ENCODE measurements at places on chromosomes 1 and 21.
A peak's percentile ranks its signal among the peaks of the same experiment; 100 is the strongest.

DNA sequence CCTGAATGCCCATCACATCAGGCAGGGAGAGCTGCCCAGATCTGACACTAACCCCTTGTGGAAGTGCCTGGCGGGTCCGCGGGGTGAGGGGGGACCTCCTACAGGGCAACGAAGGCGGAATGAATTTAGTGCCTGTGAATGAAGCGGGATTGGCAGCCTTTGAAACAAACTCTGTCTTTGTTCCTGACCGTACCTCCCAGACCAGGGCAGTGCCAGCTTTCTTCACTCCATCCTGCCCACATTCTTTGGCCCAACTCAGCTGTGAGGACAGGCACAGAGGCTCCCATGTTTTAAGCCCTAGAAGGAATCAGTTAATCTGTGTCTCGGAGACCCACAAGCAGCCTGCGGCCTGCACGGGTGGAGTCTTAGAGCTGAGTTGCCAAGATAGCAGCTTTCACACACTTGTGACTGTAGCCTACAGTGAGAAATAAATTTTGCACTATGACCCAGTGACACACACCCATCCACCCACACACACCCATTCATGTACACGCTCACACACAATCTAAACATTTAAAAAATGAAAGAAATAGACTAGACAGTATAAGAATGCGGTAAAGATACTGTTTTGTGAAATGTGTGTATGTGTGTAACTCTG, 60.1 kb upstream of the USP24 start:
- no peak for DNase-seq

- no peak for DNase-seq
Observed at GRCh38 chr1:54403808-54404261, 2.4 kb downstream of the SSBP3 start.

DNA sequence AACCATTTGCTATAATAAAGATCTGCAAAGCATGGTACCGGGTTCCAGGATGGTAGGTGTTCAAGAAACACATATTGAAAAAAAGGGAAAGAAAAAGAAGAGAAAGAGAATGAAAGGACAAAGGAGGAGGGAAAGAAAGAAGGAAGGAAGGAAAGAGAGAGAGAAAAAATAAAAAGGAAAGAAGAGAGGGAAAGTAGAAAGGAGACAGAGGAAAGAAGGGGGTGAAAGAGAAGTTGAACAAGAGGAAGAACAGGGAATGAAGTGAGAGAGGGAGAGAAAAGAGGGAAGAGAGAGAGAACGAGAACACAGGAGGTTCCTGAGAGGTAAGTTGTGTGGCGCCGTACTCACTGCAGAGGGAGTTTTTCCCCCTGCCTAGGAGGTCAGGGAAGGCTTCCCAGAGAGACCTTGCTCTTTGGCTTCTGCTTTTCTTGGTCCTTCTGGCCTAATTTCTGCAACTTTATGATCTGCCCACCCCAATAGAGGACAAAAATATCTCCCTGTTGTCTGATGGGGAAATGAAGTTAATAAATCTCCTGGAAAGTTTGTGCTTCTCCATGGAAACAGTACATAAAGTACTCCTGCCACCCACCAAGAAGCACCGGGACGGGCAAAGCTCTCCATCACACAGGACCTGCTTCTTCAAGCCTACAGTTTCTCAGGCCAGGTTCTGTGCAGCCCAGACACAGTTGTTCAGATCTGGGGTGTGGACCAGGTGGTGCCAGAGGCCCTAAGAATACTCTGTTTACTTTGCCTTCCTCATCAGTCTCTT, 124.8 kb downstream of the ROR1 start:
- DNase-seq = no peak

GRCh38 chr1:175725684-175726083, 17.7 kb downstream of the TNR start:
- DNase-seq = peak; percentile 23

- no peak for DNase-seq
Observed at GRCh38 chr1:206774093-206774492, 1.8 kb upstream of the IL10 start.

All from GM13977 (cell line).